ENCODE measurements at places on chromosomes 13 and 19. TPM values are rescaled to one million over a fixed set of nuclear protein-coding genes. Genes with fewer than 3 reads are reported as not detected.
A peak's percentile ranks its signal among the peaks of the same experiment; 100 is the strongest.

DNA sequence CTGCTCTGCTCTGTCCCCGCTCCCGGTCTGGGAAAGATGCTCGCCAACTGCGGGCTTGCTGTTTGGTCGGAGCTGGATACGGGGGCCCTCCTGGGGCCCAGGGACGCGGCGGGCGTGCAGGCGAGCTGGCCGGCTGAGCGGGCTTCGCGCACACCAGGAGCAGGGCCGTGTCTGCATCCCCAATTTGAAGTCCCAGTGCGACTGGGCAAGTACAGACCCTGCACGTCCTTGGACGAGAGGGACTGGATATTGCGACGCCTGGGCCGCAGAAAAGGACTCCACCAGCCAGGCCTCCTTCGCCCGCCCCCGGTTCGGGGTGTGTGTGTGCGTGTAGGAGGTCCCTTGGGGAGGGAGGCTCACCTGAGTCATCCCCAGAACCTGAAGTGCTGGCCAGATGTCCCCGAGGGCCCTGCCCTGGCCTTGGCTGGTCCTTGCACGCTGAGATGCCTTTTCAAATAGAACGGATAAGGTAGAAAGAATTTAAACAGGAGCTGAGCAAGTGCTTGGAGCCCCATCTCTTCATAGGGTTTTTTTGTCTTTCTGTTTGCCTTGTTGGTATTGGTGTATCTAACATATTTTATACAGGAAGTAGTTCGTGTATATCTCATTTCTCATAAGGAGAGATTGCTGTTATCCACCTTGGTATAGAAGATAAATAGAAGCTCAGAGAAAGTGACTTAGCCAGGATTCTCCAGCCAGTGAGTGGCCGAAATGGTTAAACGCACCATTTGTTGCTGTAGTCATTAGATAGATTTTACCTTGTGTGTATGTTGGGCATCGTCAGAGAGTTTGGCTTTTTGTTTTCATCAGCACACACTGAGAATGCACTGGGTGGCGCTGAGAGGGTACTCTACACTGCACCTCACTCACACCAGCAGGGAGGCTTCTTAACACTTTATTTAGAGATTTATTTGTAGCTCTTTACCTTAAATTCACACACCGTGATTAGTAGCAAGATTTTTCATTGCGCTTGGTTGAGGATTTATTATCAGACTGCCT lies 1.1 kb downstream of the NAXD start:
- H3K36me3 ChIP-seq = no peaks in the 10 kb centered on the region
- peaks cover 40% of the 10 kb centered on the region for H3K4me1 ChIP-seq
- peak overlapping the region; percentile 96 for H3K27ac ChIP-seq

- no peaks in the 10 kb centered on the region for H3K36me3 ChIP-seq
- no peaks in the 10 kb centered on the region for H3K4me1 ChIP-seq
- H3K27ac ChIP-seq = no peak overlapping the region
- no peaks in the 10 kb centered on the region for H3K27me3 ChIP-seq
These were observed 295.6 kb downstream of the TBC1D4 start for GRCh38 chr13:75186379-75186778.

DNA sequence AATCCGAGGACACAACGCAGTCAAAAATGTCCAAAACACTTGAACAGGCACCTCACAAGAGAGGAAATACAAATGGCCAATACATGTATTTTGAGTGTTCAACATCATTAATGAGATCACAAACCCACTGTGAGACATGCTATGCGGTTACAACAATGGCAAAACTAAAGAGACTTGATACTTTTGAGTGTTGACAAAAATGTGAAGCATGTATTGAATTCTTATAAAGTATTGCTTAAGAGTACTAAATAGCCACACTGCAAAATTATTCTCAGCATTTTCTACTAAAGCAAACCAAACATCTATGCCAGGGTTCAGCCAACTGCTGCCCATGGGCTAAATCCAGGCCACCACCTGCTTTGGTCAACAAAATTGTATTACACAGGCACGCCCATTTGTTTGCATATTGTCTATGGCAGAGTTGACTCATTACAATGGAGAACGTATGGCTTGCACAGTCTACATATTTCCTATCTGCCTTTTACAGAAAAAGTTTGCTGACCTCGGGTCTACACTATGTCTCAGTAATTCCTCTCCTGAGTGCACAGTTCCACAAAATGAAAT lies 135.3 kb downstream of the B3GLCT start:
- no peaks in the 10 kb centered on the region for H3K27me3 ChIP-seq
- H3K36me3 ChIP-seq = no peaks in the 10 kb centered on the region
- no peak overlapping the region for H3K4me3 ChIP-seq
- H3K4me1 ChIP-seq = no peaks in the 10 kb centered on the region
- H3K27ac ChIP-seq = no peak overlapping the region
- no peak for DNase-seq

GRCh38 chr13:76516013-76516412 lies 370.2 kb downstream of the KCTD12 start:
- no peak overlapping the region for H3K27ac ChIP-seq
- no peaks in the 10 kb centered on the region for H3K27me3 ChIP-seq
- H3K4me1 ChIP-seq = no peaks in the 10 kb centered on the region
- no peak overlapping the region for H3K4me3 ChIP-seq

GRCh38 chr13:49596221-49596620 lies 10.9 kb upstream of the RCBTB1 start:
- no peak for DNase-seq
- no peak overlapping the region for H3K4me3 ChIP-seq
- H3K27me3 ChIP-seq = no peaks in the 10 kb centered on the region
- no peak overlapping the region for H3K27ac ChIP-seq
- H3K36me3 ChIP-seq = no peaks in the 10 kb centered on the region
- H3K4me1 ChIP-seq = no peaks in the 10 kb centered on the region

- H3K27me3 ChIP-seq = no peaks in the 10 kb centered on the region
- H3K4me3 ChIP-seq = no peak overlapping the region
- H3K27ac ChIP-seq = no peak overlapping the region
- H3K4me1 ChIP-seq = peaks cover 4% of the 10 kb centered on the region
- no peaks in the 10 kb centered on the region for H3K36me3 ChIP-seq
These were observed 850 bp upstream of the CERS4 start for GRCh38 chr19:8208119-8208921.

DNA sequence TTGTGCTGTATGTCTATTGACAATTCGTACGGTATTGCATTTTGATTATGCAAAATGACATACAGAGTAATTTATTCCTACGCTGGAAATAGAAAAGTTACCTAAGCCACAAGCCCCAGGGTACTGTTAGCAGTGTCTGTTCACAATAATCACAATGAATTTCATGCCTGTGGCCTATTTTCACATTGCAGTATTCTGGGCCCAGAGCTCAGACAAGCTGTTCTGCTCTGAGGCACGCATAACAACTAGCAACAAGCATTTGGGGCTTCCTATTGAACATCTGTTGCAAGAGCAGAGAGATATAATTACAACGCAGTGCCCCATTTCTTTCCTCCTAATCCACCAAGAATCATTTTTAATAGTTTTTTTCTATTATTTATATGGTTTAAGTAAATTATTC lies 158.9 kb upstream of the SGCG start:
- no peaks in the 10 kb centered on the region for H3K36me3 ChIP-seq
- no peak overlapping the region for H3K27ac ChIP-seq
- H3K4me1 ChIP-seq = no peaks in the 10 kb centered on the region

- peaks cover 43% of the 10 kb centered on the region for H3K27me3 ChIP-seq
- H3K4me1 ChIP-seq = no peaks in the 10 kb centered on the region
- H3K4me3 ChIP-seq = no peak overlapping the region
- H3K27ac ChIP-seq = no peak overlapping the region
- no peaks in the 10 kb centered on the region for H3K36me3 ChIP-seq
- DNase-seq = no peak
These were observed 2.6 kb upstream of the CACNG7 start for GRCh38 chr19:53906211-53907192.

- no peaks in the 10 kb centered on the region for H3K36me3 ChIP-seq
- H3K4me1 ChIP-seq = no peaks in the 10 kb centered on the region
- H3K27me3 ChIP-seq = no peaks in the 10 kb centered on the region
- H3K4me3 ChIP-seq = no peak overlapping the region
These were observed 110.8 kb downstream of the TNFRSF19 start for GRCh38 chr13:23680845-23681669.

- H3K27me3 ChIP-seq = no peaks in the 10 kb centered on the region
- no peaks in the 10 kb centered on the region for H3K4me1 ChIP-seq
- H3K36me3 ChIP-seq = no peaks in the 10 kb centered on the region
- H3K27ac ChIP-seq = no peak overlapping the region
These were observed 84.0 kb upstream of the MTIF3 start for GRCh38 chr13:27534108-27534980.

DNA sequence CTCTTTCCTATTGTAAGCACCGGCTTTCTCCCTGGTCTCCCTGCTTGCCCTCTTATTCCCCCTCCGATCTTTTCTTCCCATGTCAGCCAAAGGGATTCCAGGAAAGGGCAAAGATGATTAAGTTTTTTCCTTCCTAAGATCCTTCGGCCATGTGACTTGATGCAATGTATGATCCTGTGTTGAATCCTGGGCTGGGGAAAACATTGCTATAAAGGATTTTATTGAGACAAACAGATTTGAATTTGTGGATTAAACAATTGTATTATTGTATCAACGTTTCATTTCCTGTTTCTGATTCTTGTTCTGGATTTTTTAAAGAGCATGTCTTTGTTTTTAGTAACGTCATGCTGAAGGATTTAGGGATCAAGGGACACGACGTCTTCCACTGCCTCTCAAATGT lies 16.9 kb upstream of the ZNF541 start:
- H3K36me3 ChIP-seq = no peaks in the 10 kb centered on the region
- no peaks in the 10 kb centered on the region for H3K4me1 ChIP-seq
- no peak overlapping the region for H3K27ac ChIP-seq
- H3K27me3 ChIP-seq = no peaks in the 10 kb centered on the region
- no peak for DNase-seq

- DNase-seq = peak; percentile 80
- peak overlapping the region; percentile 68 for H3K27ac ChIP-seq
- no peak overlapping the region for H3K4me3 ChIP-seq
These were observed 78.9 kb upstream of the PEG3 start for GRCh38 chr19:56919308-56919995.

DNA sequence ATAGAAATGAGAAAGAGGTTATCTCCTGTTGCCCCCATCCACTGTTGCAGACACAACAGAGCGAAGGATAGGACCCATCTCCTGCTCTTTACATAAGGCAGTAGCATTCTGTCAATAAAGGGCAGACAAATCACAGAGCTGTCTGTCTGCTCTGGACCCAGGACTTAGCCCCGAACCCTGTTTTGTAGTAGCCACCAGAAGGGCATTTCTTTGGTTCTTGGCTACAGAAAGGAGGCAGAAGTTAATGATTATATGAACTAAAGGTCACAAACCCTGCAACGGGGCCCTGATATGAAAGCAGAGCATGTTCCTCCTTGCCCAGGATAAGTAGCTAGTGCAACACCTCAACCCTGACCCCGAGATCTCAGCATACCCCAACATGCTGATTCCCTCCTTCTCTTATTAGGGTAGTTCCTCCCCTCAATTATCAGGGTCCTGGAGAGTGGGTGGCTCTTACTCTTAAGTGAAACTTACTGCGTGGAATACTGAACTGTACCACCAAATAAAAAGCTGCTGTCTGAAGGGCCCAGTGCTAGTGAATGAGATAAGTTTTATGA lies 680.4 kb upstream of the SPRY2 start:
- H3K4me1 ChIP-seq = no peaks in the 10 kb centered on the region
- no peaks in the 10 kb centered on the region for H3K27me3 ChIP-seq
- no peak overlapping the region for H3K27ac ChIP-seq
- H3K4me3 ChIP-seq = no peak overlapping the region
- H3K36me3 ChIP-seq = no peaks in the 10 kb centered on the region

GRCh38 chr13:72384186-72384823 lies 343.1 kb downstream of the MZT1 start:
- no peak for DNase-seq
- H3K27ac ChIP-seq = peak overlapping the region; percentile 60
- peaks cover 8% of the 10 kb centered on the region for H3K4me1 ChIP-seq

DNA sequence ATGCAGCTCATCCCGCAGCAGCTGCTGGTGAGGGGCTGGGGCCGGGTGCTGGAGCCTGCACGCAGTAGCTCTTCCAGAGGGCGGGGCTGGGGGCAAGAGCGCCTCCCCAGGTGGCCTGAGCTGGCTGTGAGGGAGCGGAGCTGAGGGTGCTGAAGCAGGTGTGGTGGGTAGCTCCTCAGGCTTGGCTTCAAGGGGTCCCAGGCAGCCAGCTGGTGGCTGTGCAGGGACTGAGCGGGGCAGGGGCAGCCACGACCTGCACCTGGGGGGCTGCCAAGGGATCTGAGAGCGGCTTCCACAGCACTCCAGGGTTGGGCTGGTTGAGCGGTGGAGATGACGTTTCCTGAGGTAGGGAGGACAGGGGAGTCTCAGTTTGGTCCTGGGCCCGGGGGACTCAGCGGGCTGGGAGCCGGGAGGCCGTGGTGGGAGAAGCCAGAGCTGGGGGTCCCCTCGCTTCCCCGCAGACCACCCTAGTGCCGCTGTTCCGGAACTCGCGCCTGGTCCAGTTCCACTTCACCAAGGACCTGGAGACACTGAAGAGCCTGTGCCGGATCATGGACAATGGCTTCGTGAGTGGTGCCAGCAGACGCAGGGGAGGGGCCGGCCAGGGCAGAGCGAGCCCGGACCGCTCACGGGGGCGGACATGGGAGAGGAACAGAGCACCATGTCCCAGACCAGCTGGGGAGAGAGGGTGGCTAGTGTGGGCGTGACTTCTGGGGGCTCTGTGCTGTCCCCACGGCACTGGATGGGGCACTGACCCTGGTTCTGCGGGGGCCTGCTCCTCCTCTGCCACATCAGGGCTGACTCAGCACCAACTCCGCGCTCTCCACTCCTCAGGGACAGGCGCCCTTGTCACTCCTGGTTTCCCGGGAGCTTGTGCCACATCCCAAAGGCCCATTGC lies 7.4 kb downstream of the PTOV1 start:
- no peak overlapping the region for H3K4me3 ChIP-seq
- peaks cover 30% of the 10 kb centered on the region for H3K4me1 ChIP-seq
- H3K27ac ChIP-seq = peak overlapping the region; percentile 69
- peak; percentile 94 for DNase-seq

DNA sequence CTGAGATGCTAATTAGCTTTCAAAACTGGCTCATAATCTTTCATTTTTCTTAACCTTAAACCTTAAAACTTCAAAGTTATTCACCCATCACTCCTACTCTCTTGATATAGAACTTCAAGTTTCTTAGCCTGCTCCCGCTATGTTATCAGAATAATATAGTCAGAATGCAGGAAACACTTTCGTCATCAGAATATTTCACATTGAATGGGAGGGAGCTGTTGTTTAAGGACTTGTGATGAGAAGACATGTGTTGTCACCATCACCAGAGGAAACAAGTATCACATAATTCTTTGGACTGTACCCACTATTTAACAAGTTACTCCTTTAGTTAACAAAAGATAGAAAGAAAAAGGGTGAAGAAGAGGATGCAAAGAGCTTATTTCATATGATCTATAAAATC lies 65.0 kb upstream of the FNDC3A start:
- H3K4me3 ChIP-seq = no peak overlapping the region
- H3K36me3 ChIP-seq = no peaks in the 10 kb centered on the region
- DNase-seq = no peak
- no peaks in the 10 kb centered on the region for H3K27me3 ChIP-seq
- H3K27ac ChIP-seq = no peak overlapping the region

GRCh38 chr19:53898636-53899341 lies 10.3 kb upstream of the CACNG7 start:
- H3K27ac ChIP-seq = no peak overlapping the region
- no peak for DNase-seq
- H3K36me3 ChIP-seq = no peaks in the 10 kb centered on the region
- H3K27me3 ChIP-seq = peaks cover 20% of the 10 kb centered on the region

GRCh38 chr13:94182185-94182761 lies 297.2 kb downstream of the DCT start:
- H3K27ac ChIP-seq = no peak overlapping the region
- H3K36me3 ChIP-seq = no peaks in the 10 kb centered on the region
- H3K4me3 ChIP-seq = no peak overlapping the region
- H3K4me1 ChIP-seq = no peaks in the 10 kb centered on the region
- no peaks in the 10 kb centered on the region for H3K27me3 ChIP-seq

KRTDAP gene
- not detected for total RNA-seq

ZNF358 gene
- 56.1 TPM for total RNA-seq

RFXAP gene
- 1.3 TPM for total RNA-seq

LGALS14 gene
- not detected for total RNA-seq

TNNI3 gene
- total RNA-seq = 20.5 TPM

SIGLEC7 gene
- total RNA-seq = 12.7 TPM

HSPB6 gene
- 230 TPM for total RNA-seq

BST2 gene
- total RNA-seq = 704 TPM

All from adrenal gland (tissue), 19 donors.